ENCODE measurements at places on chromosomes 4 and X.

- DNase-seq: no peak
Measured at GRCh38 chr4:145230726-145231125, 50.3 kb upstream of the OTUD4 start.

DNA sequence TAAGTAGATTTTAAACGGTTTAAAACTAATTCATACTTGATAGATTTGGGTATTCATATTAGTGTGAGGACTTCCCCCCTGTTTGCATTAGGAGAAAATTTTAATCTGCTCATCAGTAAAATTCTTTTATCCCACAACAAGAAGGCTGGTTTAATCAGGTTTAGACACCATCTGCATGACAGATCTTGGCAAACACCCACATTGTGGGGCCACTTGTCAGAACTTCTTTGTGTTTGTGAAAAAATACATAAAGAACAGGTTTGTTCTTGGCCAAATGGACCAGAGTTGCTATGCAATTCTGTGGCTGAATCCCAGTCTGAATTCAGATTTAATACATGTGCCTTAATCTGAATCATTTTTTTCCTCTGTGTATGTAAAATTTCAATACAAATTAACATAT, 121.1 kb downstream of the REPS2 start:
- no peak for DNase-seq

GRCh38 chr4:129804461-129804981, 708.6 kb downstream of the C4orf33 start:
- no peak for DNase-seq

DNA sequence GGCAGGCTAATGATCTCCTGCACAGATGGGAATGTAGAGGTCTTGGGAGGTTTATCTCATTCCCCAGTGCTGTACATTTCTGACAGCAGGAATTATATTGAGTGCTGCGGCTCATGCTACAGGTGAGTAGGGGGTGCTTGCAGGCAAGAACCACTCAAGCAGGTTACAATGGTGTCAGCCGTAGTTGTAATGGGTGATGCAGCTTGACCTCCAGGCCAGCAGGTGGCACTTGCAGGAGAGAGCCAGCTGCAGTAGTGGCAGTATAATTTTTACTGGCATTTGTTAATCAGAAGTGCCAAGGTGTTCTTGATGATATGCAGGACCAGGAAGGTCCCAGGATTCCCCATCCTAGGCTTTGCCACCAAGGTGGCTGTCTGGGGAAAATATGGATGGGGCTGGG, 759.6 kb upstream of the NDST4 start:
- no peak for DNase-seq

DNA sequence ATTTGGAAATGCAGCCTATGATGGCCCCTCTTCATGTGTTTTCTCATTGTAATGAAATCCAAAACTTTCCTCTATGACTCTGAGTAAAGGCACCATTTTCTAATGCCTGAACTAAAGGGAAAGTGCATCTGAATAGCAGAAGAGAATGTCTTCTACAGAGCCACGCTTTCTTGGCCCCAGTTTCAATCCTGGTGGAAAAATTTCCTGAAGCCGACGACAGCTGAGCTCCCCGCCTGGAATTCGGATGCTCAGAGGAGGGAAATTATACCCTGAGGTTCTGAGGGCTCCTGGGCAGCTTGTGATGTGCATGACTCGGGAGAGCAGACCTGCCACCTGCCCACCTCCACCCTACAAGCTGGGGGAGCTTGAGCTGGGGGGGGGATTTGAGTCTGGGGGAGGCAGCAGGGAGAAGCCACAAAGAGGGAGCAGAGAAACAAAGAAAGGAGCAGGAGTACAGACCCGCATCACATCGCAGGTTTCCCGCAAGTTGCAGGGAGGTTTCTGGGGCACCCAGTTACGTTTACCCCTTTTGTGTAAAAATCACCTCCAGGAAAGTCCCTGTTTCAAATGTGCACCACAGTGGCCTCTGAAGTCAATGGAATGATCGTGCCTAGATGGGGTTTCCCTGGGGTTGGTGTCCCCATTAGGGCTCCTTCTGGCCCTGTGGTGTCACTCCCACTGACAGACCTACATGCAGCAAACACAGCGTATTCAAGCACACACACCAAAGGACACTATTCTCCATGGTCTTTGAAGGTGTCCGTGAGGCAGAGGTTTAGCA, 145.6 kb upstream of the RBPJ start:
- DNase-seq: peak; percentile 37

DNA sequence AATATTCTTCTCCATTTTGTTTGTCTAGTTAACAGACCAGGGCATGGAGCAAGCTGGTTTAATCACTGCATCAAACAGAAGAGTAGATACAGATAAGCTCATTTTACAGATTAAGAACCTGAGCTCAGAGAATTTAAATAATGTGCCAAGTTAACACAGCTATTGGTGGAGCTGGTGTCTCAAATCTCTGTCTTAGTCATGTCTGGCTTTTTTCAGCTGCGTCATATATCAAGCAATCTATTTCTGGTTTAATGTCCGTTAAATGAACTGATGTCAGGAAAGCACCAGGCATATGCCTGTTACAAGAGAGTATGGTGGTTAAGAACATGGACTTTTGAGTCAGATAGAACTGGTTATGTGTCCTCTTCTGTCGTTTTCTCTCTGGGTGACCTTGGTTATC, 79.8 kb upstream of the ADGRA3 start:
- no peak for DNase-seq

DNA sequence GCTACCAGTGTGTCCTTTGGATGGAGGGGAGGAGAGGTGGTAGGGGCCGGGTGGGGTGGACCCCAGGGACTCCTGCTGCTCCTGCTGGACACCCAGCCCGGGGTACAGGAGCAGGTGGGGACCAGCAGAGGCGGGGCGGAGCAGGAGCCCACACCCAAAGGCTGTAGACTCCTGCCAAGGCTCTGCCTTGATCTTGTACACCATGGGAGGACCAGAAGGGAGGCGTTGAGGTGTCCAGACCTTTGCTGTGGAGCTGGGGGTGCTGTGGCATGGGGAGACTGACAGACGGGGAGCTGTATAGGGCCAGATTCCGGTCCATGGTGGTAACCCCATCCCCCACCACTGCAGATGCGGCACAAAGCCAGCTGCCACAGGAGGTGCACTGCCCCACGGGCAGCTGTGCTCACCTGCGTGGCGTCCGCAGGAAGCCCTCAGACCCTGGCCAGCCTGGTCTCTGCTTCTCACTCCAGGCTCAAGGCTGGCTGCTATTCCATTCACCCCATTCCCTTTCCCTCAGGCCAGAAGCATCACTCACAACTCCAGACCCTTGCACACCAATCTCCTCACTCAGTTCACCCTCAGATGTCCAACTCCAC, 5.0 kb upstream of the SLC26A1 start:
- no peak for DNase-seq

DNA sequence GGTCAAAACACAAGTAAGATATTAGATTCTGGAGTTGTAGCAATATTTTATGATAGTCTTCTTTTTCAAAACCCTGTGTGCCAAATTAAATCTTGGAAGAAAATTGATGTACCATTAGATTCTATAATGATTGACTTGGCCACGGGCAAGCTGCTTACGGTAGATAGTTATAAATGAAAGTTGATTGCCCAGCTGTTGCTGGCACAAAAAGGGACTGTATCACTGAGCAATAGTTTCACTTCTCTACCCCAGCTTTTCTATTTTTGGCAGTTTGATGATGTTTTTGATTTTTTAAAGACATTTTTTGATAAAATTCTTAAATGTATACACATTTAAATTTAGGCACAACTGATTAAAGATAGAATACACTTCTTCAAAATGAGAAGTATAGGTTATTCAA, 333.3 kb downstream of the TRAM1L1 start:
- no peak for DNase-seq

GRCh38 chr4:2811830-2812611, 19.1 kb downstream of the SH3BP2 start:
- DNase-seq: peak; percentile 42

DNA sequence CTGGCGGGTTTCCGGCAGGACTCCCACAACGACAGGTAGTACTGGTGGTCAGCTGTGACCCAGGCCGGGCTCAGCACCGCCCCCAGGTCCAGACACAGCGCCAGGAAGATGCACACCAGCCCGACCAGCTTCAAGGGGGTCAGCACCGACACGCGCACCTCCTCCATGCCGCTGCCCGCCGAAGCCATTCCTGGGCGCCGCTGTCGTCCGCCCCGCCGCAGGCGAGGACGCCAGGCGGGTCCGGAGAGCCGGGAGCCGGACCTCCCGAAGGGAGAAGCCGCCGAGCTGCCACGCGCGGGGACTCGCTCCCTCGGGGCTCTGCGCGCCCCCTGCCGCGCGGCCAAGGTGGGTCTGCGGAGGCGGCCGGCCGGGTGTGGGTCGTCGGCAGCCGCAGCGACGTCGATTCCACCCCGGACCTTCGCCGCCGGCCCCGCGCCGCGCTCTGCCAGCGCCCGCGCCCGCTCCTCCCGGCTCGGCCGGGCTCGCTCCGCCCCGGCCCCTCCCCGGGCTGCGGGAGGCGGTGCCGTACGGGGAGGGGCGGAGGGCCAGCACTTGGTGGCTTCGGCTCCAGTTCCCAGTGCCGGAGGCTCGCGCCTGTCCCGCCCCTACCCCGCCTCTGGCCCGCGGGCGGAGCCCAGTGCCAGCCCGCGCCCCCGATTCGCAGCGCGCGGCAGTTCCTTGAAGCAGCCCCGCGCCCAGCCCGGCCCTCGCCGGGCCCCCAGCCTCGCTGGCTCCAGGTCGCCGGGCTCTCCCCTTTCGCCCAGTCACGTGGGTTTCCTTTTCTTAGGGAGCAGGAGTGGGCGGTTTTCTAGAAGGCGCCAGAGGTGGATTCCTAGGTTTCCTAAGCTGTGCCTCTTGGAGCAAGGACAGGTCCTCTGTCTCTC, at the start of gene TMEM47:
TSS of gene TMEM47 (minus strand) at position 444 of the 884 bp plus-strand sequence. CDS start at position 188, 256 bp downstream.
- no peak for DNase-seq

GRCh38 chr4:117660668-117661067, 373.6 kb upstream of the NDST3 start:
- no peak for DNase-seq

DNA sequence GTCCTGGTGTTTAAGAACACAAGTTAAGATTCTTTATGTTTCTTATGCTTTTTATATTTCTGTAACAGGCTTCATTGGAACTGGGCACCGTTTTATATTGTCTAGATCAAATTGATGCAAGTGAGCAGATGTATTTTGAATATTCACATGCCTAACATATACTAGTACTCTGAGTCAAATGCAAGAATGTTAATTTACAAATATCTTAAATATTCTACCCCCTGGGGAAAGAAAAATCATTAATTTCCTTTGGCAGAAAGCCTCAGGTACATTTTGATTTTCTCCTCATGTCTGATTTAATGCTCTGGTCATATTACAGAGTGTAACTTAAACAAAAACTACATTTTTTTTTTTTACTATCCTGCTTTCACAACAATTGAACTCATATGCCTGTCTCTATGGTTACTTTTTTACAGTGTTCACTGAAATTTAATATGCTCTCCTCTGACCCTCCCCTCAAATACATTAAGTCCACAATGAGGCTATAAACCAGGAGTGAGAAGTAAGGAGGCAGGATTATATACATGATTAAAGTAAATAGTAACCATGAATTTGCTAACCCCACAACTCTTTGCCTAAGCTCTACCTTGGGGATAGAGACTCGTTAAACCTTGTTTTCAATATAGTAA, 2.4 kb upstream of the NSUN7 start:
- DNase-seq: no peak

DNA sequence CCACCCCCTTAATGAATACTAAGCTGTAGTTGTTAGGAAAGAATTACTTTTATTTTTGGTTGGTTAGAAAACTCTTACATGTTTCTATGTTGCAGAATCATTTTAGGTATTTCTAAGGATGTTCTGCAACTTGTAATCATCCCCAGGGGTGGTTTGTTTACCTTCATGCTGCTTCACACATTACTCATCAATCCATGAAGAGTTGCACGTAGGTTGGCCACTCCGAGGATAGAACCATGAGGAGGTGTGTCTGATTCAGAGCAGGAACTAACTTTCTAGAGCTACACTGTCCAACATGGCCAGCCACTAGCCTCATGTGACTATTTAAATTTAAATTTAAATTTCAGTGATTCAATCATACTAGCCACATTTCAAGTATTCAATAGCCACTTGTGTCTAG, 127.2 kb upstream of the FRMPD4 start:
- no peak for DNase-seq

- DNase-seq: no peak
Measured at GRCh38 chr4:65566473-65566872, 103.8 kb downstream of the EPHA5 start.

GRCh38 chrX:30525732-30526131, 51.8 kb downstream of the TASL start:
- no peak for DNase-seq

DNA sequence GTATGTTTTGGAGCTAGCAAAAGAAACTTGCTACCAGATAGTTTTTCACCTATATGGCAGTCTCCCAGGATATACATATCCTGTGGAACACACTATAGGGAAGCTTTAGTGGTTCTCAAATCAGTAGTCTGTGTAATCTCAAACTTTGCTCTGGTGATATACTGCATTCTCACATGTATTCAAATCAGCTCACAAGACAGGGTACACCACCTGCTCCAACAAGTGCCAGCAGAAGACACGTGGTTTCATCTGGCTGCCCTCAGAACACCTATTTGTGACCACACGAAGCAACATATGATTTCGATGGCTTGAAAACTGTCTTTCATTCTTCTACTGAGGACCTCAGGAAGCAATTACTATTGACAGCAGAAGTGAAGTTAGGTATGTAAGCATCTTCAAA, 37.7 kb downstream of the BCLAF3 start:
- no peak for DNase-seq

DNA sequence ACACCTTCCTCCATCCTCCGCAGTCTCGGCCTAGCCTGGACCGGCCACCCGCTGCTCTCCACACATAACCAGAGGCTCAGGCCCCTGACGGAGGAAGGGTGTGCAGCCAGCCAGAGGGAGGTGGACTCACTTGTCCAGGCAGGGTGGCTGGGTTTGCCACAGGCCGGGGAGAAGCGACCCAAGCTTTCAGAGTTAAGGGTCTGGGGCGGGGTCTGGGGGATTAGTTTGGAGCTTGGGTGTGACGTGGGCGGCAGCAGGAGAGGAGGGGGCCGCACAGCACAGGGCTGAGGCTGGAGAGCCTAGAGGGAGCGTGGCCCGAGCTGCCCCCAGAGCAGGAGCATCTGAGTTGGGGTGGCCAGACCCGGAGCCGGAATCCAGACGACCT, 22.4 kb upstream of the CPLX1 start:
- DNase-seq: no peak

- DNase-seq: no peak
Measured at GRCh38 chr4:15376594-15376993, 51.2 kb upstream of the C1QTNF7 start.

DNA sequence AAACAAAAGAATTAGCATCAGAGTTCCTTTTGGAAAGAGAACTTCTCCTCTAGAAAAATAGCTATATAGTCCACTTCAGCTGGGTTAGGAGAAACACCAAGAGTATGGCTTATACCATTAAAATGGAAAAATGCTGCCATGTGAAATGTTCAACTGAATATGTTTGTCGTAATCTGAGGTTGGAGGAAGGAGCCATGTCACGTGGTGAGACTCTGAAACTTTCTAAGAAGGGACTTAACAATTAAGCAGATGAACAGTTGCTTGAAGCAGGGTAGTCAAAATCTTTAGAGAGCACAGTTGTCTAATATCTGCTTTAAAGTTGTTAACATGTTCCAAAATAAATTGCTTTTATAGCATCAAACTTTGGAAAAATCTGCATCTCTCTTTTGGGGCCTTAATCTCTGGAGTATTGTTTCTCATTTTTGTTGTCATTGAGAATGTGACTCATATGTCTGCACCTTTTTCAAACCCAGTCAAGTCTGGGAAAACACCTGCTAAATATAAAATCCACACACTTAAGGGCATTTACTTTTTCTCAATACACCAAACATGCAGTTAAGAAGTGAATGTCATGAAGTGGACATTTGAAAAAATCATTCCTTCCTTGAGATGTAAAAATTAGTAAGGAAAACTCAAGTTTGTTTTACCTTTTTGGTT, 168.8 kb upstream of the PDE5A start:
- no peak for DNase-seq

- DNase-seq: no peak
Measured at GRCh38 chr4:173450281-173450680, 51.4 kb upstream of the SCRG1 start.

Measured in stimulated activated naive CD4-positive, alpha-beta T cell treated with Interleukin-2 at 50 U/mL for 16 hours (primary cell).